Inflammatory macrophage treated with lipopolysaccharide for 4 hours (primary cell): ENCODE measurements at places on chromosomes 1 and 21.

GRCh38 chr1:11938722-11939526 lies 4.4 kb downstream of the PLOD1 start:
- no peak for DNase-seq

DNA sequence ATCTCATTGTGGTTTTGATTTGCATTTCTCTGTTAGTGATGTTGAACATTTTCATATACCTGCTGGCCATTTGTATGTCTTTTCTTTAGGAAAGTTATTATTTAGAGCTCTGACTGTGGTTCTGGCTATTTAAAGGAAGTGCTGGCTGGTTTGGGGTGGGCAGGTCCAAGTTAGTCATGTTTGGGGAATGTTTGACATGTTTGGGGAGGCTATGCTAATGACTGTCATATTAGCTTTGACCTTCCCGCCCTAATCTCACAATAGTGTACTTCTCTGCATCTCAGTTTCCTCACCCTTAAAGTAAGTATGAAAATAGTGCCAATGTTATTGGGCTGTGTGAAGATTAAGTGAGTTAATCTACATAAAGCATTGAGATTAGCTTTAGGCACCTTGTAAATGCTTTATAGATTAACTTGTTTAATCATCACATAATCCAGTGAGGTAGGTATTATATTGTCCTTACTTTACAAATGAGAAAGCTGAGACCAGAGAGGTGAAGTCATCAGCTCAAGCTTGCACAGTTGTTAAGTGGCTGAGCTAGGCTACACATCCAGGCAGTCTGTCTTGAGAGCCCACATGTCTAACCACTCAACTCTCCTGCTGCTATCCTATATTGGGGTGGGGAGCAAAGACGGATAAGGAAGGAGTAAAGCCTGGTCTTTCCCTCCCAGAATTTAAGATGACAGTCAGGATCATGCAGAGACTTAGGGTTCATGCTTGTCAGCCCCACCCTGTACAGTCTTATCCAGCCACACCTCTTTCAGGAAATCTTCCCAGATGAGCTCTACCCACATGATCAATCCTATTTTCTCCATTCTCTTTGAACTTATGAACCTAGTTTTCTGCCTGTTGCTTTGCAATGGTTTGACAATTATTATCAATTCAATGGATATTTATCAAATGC lies 22.8 kb upstream of the CRNN start:
- no peak for DNase-seq

GRCh38 chr1:166971252-166971651 lies 4.1 kb downstream of the ILDR2 start:
- no peak for DNase-seq

DNA sequence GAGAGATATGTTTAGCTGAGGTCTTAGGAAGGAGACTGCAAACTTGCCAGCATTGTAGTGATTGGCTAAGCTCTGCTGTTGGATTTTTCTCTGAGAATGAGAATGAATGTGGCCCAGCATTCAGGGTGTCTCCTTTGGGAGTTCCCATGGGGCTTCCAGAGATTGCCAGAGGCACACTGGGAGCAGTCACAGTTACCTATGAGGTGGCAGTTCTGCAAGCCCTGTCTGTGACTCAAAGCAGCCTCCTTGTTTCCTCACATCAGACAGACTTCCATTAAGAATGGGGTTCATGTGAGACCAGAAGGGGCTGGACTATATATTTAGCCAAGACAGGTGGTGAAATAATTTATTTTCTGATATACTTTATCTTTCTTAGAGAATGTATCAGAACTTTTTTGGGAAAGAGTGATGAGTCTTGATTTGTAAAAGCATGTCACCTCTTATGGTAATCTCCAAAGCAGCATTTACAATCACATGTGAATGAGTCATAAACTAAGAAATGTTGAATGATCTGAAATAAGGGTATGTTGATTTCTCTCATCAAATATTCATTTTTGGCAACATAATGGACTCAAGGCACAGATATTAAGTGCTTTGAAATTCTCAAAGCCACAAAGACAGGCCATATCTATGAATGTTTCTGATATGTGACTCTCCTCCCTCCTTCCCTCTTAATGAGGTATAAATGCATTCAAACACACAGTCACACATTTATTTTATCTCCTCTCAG lies 9.5 kb upstream of the SLC19A2 start:
- peak; percentile 15 for DNase-seq

DNA sequence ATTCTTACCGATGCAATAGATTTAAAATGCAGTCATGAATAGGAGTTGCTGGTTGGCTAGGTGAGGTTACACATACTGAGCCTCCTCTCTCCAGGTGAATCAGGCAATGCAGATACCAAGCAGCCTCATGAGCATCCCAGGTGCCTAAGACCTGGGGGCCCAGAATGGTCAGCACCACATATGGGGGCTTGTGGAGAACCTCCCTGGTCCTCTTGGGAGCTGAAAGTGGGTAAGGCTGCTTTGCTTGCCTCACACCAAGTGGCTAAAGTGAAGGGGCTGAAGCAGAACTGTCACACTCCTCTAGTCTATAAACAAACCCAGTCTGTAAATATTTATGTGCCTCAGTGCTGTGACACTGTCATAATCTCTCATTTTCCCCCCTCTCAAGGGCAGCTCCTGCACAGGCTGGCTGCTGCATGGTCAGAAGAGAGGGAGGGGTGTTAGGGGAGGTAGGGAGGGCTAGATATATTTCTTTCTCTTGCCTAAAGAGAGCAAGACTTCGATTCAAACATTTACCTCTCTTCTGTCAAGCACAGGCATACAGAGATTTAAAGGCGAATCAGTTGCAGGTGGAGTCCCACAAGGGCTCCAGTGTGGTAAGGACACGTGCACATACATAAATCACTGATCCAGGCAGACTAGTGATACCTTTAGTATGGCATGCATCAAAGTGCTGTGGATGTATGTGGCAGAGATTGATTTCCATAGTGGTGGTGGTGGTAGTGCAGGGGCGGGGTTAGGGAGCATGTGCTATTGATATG lies 157.9 kb upstream of the TNR start:
- DNase-seq = no peak

GRCh38 chr1:204704794-204705492 lies 19.4 kb upstream of the LRRN2 start:
- no peak for DNase-seq

DNA sequence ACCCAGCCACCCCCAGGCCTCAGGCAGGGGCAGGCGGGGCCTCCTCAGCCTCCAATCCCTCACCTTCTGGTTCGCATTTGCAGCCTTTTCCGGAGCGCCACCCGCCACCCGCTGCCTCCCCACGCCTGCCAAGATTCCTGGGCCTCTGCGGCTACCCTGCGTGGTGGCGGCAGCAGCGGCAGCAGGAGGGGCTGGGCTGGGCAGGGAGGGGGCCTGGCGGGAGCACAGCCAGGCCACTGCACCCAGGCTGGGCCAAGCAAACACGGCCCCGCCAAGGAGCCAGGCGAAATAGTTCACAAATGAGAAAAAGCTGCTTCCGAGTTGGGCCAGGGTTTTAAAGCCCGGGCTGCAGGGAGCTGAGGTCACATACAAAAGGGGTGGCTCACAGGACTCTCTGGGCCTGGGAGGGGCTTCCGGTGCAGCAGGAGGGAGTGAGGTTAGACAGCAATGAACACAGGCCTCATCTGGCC lies 9.8 kb downstream of the COL8A2 start:
- no peak for DNase-seq

DNA sequence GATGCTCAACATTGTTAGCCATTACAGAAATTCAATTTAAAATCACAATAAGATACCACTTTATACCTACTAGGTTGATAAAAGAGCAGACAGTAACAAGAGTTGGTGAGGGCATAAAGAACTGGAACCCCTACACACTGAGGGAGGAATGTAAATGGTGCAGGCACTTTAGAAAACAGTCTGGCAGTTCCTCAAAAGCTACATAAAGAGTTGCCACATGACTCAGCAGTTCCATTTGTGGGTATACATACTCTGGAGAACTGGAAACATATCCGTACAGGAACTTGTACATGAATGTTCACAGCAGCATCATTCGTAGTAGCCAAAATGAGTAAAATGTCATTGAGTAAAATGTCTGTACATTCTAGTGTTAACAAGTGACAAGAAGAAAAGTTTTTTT lies 17.0 kb downstream of the NSL1 start:
- DNase-seq = peak; percentile 88

GRCh38 chr1:163170331-163170730 lies 32.4 kb downstream of the RGS5 start:
- DNase-seq = no peak

- peak; percentile 27 for DNase-seq
Observed at GRCh38 chr1:116769561-116769977, 15.3 kb downstream of the CD2 start.

GRCh38 chr1:119648620-119649004 lies 546 bp upstream of the ZNF697 start:
- no peak for DNase-seq
